GM23338 (cell line): ENCODE measurements at places on chromosomes 4 and X. TPM values are rescaled to one million over a fixed set of nuclear protein-coding genes. Genes with fewer than 3 reads are reported as not detected.

- DNase-seq, result no peak
These were observed 60.2 kb downstream of the SEPSECS start for GRCh38 chr4:25100021-25100555.

GRCh38 chr4:95027905-95028618, 270.3 kb downstream of the BMPR1B start:
- peak; percentile 23 for DNase-seq

GRCh38 chr4:34733185-34733941, 1511.0 kb downstream of the ARAP2 start:
- DNase-seq, result peak; percentile 2

DNA sequence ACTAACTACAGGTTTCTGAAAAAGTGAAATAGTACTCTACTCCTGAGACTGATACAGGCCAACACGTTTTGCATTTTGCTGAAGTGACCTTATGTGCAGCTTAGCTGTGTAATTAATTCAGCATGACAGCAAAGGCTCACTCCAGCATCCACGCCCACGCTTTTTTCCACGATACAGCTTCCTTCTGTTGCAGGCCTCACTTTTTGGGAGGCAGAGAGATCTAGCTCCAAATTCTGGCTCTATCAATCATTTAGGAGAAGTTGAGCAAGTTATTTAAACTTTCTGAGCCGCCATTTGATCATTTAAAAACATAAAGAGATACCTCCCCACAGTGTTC, 160.3 kb downstream of the AFAP1 start:
- no peak for DNase-seq

The TLR7 gene
- total RNA-seq, result not detected in 2 replicates

The ERCC6L gene
- 21.2 and 23.1 TPM in 2 replicates for total RNA-seq
